Lower leg skin (tissue), 4 donors: ENCODE measurements at places on chromosomes 1 and 21. TPM values are rescaled to one million over a fixed set of nuclear protein-coding genes. Genes with fewer than 3 reads are reported as not detected.
A peak's percentile ranks its signal among the peaks of the same experiment; 100 is the strongest.

GRCh38 chr1:55717111-55717510, 501.9 kb upstream of the USP24 start:
- DNase-seq, result no peak

DNA sequence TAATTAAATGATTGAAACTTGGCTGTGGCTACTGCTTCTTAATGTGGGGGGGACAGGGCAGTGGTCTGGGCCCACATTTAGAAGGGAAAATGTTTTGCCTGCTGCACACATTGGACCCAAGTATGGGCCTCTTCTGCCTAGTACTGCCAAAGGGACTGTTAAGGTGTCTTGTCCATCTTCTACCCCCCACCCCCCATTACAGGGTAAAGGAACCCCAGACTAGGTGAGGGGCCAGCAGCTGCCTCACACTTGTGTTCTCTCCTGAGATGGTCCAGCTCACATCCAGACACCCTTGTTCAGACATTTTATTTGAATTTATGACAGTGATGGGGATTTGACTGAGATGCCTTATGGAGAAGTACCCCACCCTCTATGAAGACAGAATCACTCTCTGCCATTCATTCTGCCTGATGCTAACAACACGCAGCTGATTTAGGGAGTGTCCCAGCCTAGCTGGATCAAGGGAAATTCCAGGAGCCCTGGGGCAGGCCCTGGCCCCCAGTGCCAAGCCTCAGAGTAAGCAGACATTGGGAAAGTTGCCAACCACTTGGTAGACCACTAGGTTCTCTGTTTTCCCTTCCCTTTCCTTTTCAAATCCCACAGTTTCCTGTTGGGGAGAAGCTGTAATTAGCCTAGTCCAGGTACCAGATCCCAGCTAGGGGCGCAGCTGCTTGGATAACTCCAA, 42.1 kb downstream of the YARS1 start:
- no peak for DNase-seq

GRCh38 chr1:201937624-201938213, 8.6 kb downstream of the LMOD1 start:
- no peak for DNase-seq

GRCh38 chr1:64653466-64653865, 91.4 kb upstream of the RAVER2 start:
- no peak for DNase-seq

- no peak for DNase-seq
Observed at GRCh38 chr1:28278763-28279162, 19.4 kb downstream of the SESN2 start.

- DNase-seq, result no peak
Observed at GRCh38 chr1:1614204-1614953, 921 bp upstream of the MIB2 start.

GRCh38 chr1:3568815-3569435, 42.4 kb downstream of the MEGF6 start:
- no peak for DNase-seq

DNA sequence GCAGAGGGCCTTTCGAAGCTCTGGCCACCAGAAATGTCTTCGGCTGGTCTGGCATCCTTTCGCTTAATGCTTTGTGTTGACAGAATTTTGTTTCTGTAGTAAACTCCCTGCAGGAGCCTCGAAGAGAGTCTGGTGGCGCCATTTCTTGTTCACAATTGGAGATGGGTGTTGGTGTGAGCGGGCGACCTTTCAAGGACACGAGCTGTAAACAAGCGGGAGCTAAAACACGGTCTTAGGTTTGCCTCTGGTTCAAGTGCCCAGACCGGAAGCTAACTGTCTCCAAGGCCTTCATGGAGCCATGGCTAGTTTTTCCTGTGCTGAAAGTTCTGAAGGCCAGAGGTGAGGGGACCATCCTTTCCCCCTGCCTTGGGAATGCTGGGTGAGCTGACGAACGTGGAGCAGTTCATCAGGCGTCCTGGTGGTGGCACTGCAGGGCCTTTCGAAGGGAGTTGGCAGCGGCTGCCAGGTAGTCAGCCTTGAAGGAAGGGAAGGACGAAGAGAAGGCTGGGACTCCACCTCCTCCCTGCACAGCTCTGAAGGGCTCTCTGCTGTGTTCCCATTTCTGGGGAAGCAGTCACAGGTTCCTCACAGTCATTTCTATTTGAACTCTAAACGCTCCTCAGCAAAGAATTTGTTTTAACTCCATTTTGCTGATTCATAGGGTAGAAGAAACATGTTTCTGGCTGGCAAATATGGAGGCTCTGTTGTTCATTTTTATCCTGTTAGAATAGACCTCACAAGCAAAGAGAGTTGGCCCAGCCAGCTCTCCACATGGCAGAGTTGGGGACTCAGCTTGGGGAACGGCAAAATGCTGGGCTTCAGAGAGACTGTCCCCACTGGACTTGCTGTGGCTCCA, 35.2 kb downstream of the URB2 start:
- DNase-seq, result peak; percentile 75

DNA sequence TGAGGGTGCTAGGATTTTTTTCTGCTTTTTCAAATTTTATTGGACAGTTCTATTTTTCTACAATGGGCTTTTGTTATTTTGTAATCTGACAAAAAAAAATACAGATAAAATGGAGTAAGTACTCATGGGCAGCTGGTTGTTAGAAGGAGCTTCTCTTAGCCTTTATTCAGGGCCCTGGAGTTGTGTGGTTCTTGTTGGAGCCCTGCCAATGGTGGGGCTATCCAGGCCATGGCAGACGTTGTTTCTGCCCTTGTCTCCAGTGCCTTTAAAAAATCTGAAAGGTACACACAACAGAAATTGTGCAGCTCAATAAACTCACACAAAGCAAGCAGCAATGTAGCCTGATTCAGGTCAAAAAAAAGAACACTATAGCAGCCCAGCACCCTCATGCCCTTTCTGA, 153.5 kb upstream of the GALNT2 start:
- DNase-seq, result no peak

DNA sequence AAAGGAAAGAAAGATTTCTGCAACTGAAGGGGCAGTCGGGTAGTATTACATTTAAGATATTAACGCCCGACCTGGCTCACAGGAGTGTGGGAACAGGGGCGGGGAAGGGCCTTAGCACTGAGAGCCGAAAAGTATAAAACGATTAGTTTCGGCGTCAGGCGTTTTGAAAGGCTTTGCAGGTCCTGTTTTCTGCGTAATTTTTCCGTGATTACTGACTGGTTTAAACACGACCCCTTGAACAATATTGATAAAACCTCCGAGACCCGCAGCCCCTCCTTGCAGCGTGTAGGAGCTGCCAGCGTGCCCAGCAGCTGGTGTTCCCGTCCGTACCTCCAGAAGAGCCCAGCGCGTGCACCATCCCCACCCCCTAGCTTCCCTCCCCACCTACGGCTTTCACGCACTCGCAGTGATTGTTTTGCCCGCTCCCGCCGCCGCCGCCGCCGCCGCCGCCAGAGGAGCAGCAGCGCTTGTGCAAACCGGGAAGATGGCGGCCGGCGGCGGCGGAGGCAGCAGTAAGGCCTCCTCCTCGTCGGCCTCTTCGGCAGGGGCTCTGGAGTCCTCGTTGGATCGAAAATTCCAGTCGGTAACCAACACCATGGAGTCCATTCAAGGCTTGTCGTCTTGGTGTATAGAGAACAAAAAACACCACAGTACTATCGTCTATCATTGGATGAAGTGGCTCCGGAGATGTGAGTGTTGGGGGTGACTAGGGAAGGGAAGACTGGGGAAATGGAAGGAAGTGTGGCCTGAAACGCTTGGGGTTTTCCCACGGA, 470 bp downstream of the RPRD2 start:
- peak; percentile 64 for DNase-seq

DNA sequence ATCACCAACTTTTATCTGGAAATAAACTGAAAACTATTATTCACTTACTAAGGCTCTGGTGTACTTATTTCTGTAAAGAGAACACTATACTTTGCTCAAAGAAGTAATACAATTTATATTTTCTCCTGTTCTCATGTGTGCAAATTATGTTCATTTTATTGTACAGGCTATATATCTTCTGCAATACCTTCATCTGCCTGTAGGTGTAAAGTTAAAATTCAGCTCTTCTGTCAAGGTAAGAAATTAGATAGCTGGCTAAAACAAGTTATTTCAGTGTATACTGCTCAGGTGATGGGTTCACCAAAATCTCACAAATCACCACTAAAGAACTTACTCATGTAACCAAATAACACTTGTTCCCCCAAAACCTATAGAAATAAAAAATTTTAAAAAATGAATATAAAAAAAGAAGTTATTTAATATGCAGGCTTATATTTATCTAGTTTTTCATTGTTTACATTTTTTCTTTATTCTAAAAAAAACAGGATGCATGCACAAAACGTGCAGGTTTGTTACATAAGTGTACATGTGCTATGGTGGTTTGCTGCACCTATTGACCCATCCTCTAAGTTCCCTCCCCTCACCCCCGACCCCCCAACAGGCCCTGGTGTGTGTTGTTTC, 81.5 kb downstream of the PTGER3 start:
- DNase-seq, result no peak

DNA sequence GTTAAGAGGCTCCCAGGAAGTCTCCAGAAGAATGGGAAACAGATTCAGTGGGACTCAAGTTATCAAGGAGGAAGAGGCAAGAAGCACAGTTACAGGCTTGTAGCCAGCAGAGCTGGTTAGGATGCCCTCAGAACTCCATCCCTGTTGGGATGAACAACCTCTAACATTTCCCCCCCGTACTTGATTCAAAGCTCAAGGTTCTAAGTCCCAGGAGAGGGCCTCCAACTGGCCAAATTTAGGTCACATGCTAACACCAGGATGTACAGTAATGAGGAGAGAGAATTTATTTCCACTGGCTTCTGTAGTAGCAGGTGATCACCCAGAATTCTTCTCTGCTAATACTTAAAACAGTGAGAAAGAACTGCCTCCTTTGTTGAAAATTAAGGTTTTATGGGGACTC, 22.3 kb upstream of the HSPA13 start:
- DNase-seq, result no peak

DNA sequence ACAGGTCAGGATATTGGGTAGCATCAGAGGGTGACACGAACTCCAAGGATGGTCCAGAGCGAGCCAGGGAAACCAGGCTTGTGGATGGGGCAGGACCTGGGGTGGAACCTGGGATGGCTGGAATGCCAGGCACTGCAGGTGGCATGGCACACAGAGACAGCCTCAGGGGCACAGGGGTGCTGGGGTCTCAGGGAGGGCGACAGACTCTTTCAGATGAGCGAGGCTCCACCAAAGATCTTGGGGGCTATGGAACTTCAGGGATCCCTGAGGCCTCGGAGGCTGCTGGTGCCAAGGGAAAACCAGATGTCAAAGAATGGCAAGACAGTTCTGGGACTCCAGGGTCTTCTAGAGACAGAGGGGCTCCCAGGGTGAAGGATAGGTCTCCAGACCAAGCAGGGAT, 21.4 kb downstream of the IGFN1 start:
- DNase-seq, result peak; percentile 70

GRCh38 chr1:168092566-168093355, 44.0 kb downstream of the GPR161 start:
- DNase-seq, result no peak

DNA sequence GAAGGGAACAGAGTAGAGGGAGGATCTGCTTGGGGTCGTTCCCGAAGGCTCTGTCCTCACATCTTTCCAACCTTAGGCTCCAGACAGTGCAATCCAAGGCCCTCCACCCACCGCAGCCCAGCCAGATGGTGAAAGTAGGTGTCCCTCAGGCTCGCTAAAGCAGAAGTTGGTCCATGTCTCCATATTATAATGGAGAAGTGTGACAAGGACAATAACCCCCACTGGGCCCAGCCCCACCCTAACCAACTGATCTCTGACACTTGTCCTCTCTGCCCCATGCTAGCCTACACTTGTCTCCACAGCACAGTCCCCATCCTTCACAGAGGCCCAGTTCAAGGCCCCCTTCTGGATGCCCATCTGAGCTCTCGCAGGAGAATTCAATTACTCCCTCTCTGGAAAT, 48.7 kb downstream of the DMAP1 start:
- DNase-seq, result no peak

GRCh38 chr1:18443587-18444520, 36.9 kb upstream of the KLHDC7A start:
- DNase-seq, result no peak

DNA sequence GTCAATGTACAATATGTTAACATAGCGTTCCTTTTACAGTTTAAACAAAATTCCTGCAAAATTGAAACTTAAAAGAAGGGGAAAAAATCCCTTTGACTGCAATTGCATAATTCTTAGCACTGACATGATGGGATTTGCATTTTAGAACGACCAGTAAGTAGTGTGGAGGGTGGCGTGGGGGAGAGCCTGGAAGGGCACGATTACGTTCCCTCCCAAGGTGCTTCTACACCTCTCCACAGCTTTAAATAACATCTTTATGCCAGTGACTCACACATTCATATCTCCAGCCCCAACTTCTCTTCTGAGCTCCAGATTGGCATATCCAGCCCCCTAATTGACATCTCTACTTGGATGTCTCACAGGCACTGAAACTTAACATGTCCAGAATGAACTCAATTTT, 64.3 kb downstream of the OLFML3 start:
- DNase-seq, result no peak

DNA sequence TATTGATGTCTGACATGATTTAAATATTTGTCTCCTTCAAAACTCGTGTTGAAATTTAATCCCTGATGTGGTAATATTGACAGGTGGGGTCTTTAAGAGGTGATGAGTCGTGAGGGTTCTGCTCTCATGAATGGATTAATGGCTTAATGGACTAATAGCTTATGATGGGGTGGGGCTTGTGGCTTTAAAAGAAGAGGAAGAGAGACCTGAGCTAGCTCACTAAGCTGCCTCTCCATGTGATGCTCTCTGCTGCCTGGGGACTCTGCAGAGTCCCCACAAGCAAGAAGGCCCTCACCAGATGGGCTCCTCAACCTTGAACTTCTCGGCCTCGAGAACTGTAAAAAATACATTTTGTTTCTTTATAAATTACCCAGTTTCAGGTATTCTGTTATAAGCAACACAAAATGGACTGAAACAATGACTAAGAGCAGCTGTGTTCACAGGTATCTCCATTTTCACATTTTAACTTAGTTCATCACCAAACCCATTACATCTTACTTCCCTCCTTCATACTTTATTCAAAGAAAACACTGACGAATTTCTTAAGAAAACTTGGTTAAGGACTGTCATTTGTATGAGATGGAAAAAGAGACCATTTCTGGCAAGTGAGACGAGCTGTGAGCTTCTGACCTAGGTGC, 12.1 kb upstream of the AIM2 start:
- no peak for DNase-seq

The SLC35F3 gene
- 0.53 TPM for total RNA-seq

The MYBPH gene
- total RNA-seq, result not detected

The ZNHIT6 gene
- total RNA-seq, result 11.7 TPM

The WNT2B gene
- total RNA-seq, result 37.7 TPM

The NBPF10 gene
- total RNA-seq, result 2.4 TPM

The SPATA1 gene
- not detected for total RNA-seq
